ENCODE measurements at places on chromosomes 12 and 14. TPM values are rescaled to one million over a fixed set of nuclear protein-coding genes. Genes with fewer than 3 reads are reported as not detected.

NOXRED1 gene
- total RNA-seq, result 5.2 TPM

VDR gene
- 2.9 TPM for total RNA-seq

DNA sequence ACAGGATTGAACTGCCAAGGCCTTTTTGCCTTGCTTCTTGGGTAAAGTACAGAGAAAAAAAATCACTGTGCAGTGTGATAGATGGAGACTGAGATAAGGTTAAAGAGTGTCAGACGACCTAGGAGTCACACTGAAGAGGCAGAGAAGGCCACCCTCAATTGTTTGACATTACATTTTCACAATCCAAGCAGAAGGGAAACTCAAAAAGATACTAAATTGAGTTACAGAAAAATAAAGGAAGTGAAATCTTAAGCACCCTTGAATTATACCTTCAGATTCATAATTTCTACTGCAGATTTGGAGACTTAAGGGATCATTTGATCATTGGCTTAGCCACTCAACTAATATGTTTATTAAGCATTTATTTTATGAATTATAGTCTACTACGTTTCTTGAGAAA lies 97.1 kb downstream of the MYF5 start:
- DNase-seq, result no peak

- DNase-seq, result no peak
Measured at GRCh38 chr12:47317175-47317915, 237.6 kb upstream of the AMIGO2 start.

BRAP gene
- total RNA-seq, result 99.1 TPM

DNA sequence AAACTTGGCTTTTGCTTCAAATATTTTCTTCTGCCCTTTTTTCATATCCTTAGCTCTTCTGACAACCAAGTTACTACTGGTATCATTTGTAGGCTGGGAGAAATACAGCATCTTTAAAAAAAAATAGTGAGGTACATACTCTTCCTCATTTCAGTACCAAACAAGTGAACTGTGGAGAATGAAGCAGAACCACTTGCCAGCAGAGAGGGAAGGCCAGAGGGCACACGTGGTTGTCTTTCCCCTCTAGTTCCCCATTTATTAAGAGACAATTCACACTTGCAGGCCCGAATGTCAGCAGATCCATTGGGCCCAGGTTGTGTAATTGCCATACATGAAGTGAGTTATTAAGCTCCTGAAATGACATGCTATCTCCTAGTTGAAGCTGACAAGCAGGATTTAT lies 3.2 kb downstream of the SUSD6 start:
- DNase-seq, result peak; percentile 53

Measured in testis (tissue), 5 donors.